ENCODE measurements at places on chromosomes 5 and 9. TPM values are rescaled to one million over a fixed set of nuclear protein-coding genes. Genes with fewer than 3 reads are reported as not detected.
A peak's percentile ranks its signal among the peaks of the same experiment; 100 is the strongest.

GRCh38 chr5:921456-922435 is 29.1 kb downstream of the TRIP13 start:
- no peak for DNase-seq

DNA sequence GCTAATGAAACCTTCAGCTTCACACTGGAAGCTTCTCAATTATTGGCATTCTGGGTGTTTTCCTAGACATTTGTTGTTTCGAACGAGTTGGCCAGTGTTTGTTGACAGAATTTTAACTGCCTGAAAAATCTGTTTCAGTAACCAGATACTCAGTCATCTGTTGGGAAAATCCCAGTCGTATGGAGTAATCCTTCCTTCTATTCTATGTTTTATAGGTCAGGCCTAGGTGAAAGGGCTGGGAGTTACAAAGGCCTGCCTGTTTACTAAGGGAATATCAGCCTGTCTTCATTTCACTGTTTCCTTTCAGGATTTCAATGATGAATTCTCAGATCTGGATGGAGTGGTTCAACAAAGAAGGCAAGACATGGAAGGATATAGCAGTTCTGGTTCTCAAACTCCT is 59.9 kb downstream of the GRAMD2B start:
- no peak for DNase-seq

- DNase-seq, result no peak
Observed at GRCh38 chr9:95078939-95079338, 238.6 kb downstream of the FANCC start.

DNA sequence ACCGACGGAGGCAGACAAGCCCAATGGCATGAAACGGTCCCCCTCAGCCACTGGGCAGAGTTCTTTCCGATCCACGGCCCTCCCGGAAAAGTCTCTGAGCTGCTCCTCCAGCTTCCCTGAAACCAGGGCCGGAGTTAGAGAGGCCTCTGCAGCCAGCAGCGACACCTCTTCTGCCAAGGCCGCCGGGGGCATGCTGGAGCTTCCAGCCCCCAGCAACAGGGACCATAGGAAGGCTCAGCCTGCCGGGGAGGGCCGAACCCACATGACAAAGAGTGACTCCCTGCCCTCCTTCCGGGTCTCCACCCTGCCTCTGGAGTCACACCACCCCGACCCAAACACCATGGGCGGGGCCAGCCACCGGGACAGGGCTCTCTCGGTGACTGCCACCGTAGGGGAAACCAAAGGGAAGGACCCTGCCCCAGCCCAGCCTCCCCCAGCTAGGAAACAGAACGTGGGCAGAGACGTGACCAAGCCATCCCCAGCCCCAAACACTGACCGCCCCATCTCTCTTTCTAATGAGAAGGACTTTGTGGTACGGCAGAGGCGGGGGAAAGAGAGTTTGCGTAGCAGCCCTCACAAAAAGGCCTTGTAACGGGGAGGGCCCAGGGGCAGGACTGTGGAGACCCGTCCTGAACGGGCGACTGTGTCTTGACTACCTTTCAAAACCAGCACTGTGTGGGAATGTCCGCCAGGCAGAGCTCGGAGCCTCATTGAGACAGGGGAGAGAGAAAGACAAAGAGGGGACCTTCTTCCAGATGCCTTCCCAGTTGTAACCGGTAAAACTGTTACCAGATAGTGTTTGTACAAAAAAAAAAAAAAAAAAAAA is 29.9 kb downstream of the CD180 start:
- no peak for DNase-seq

- DNase-seq, result no peak
Observed at GRCh38 chr5:39658866-39659265, 234.1 kb upstream of the DAB2 start.

DNA sequence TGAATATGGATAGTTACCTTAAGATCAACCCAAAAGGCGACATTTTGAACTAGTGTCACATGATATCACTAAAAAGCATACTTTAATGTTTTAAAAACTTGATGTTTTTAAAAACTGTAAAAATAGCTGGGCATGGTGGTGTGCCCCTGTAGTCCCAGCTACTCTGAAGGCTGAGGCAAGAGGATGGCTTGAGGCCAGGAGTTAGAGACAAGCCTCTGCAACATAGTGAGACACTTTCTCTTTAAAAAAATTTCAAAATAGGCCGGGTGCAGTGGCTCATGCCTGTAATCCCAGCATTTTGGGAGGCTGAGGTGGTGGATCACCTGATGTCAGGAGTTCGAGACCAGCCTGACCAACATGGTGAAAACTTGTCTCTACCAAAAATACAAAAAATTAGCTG is 129.5 kb downstream of the NPR3 start:
- no peak for DNase-seq

DNA sequence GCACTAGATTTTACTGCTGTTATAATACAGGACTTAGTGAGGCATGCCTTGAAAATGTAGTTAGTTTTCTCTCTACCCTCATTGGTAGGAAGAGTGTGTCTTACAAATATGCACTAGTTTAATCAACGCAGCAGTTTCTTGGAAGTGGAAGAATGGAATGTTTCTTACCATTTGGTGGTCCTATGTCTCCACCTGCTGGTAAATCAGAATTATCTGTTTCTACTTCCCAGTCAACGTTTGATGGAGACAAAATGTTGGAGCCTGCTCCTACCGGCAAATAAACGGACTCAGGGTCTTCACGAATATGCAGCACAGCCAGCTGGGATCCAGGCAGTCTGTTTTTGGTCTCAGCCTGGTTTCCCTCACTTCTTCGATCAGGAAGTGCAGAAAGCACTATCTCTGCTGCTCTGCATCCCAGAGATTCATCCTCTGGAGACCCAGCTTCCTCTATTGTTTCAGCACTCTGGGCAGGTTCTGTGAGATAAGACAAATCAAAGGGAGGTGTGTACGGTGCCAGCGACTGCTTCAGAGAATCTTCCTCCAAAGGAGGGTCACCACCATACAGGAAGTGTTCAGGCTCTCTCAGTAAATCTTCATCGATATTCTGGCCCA is 59.5 kb upstream of the PCA3 start:
- DNase-seq, result peak; percentile 64

DNA sequence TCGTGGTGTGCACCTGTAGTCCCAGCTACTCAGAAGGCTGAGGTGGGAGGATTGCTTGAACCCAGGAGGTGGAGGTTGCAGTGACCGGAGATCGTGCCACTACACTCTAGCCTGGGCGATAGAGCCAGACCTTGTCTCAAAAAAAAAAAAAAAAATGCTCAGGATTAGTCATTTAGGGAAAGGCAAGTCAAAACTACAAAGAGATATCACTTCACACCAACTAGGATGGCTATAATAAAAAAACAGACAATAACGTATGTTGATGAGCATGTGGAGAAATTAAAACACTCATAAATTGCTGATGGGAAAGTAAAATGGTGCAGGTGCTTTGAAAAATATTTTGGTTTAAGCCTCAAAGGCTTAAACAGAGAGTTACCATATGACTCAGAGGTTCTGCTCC is 6.3 kb upstream of the ANKRD34B start:
- no peak for DNase-seq

GRCh38 chr5:139690064-139690802 is 42.1 kb downstream of the CXXC5 start:
- DNase-seq, result no peak

DNA sequence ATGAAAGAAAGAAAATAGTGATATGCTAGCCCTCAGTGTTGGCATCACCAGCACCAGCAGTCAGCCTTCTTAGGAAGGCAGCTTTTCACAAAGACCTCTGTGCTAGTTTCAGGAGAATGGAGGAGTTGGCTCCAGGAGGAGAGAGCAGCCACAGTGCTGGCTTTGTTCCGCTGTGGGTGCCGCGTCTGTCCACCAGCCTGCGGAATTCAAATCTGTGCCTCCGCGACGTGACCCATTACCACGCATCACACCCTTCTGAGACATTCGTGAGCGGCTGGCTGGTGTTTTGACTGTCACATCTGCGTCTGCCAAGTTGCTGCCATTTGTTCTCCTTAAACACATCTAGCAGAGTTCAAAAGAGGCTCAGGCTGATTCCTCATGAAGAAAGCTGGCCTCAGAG is 34.4 kb downstream of the SNX18 start:
- no peak for DNase-seq

GRCh38 chr9:95082401-95083084 is 235.0 kb downstream of the FANCC start:
- DNase-seq, result no peak

DNA sequence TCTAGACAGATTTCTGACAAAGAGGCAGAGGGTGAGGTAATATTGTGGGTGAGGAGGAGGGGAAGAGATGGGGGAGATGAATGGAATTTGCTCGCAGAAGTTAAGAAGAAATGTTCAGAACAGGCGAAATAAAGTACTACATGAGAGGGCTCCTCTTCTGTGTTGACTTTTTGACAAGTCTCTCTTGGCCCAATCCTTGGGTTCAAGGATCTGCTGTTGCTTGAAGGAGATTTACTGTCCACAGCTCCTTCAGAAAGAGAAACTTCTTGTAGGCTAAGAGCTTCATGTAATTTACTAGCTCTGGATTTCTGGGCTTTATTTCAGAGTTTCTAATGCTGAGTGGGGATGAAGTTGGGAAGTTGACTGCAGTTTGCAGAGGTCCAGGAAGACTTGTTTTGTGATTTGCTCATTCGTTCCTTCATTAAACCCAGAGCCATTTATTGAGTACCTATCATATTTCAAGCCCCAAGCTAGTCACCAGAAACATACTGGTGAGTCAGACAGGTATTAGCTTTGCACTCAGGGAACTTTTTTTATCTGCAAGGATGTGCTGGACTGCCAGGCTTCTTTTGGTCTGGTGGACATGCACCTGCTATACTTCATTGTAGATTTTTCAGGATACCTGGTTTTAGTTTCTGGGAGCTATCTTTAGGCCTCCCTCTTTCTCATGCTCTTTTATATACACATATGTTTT is 402.9 kb upstream of the CLINT1 start:
- DNase-seq, result no peak

DNA sequence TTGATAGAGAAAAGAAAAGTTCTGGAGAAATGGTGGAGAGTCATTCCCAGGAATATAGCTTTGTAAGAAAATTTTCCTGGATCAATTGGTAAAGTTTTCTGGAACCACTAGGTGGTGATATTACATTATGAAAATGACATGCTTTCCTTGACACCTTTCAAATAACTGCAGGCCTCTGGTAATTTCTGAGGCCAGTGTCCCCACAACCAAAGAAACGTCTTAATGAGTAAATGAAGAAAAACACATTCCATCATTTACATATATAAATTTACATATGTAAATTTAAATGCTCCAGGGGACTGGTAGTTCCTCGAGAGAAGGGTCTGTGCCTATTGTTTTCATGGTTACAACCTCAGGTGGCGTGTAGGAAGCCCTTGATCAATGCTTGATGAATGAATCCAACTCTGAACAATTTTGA is 17.2 kb upstream of the RGS3 start:
- DNase-seq, result no peak

GRCh38 chr9:134322781-134323241 is 3.4 kb upstream of the RXRA start:
- no peak for DNase-seq

- DNase-seq, result no peak
Observed at GRCh38 chr9:108443019-108443633, 412.7 kb downstream of the ACTL7B start.

DNA sequence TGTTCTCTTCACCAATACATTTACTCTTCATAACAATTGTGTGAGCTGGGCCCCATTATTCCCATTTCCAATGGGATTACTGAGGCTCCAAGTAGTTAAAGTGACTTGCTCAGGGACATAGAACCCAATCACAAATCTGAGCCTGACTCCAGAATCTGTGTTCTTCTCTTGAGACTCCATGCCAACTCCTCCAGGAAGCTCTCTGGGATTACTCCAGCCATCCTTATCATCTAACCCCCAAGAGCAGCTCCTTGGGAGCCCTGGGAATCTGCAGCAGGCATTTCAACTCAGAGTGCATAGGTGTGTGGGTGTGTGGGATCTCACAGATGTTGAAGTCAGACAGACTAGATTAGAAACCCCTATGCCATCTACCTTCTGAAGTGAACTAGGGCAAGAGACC is 131.4 kb upstream of the BOD1 start:
- no peak for DNase-seq

- no peak for DNase-seq
Observed at GRCh38 chr5:145968970-145969713, 32.8 kb downstream of the SH3RF2 start.

GRCh38 chr9:137759117-137759516 is 118.5 kb upstream of the CACNA1B start:
- DNase-seq, result no peak

DNA sequence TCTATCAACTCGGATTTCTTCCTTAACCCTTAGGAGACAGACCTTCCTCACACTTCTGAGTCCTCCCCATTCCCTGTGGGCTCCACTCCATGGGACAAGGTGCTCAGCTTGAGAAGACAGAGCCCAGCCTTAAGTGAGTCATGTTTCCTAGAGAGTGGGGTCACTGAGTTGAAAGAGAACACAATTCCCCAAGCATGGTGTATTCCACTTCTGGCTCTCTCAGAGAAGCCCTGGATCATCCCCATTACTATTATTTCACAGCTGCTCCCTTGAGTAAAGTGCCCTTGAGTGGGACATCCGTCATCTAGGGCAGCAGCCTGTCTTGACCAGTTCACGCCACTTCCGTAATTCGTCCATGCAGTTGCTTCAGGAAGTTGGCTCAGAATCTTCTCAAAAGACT is 604.8 kb downstream of the BNC2 start:
- DNase-seq, result no peak

DNA sequence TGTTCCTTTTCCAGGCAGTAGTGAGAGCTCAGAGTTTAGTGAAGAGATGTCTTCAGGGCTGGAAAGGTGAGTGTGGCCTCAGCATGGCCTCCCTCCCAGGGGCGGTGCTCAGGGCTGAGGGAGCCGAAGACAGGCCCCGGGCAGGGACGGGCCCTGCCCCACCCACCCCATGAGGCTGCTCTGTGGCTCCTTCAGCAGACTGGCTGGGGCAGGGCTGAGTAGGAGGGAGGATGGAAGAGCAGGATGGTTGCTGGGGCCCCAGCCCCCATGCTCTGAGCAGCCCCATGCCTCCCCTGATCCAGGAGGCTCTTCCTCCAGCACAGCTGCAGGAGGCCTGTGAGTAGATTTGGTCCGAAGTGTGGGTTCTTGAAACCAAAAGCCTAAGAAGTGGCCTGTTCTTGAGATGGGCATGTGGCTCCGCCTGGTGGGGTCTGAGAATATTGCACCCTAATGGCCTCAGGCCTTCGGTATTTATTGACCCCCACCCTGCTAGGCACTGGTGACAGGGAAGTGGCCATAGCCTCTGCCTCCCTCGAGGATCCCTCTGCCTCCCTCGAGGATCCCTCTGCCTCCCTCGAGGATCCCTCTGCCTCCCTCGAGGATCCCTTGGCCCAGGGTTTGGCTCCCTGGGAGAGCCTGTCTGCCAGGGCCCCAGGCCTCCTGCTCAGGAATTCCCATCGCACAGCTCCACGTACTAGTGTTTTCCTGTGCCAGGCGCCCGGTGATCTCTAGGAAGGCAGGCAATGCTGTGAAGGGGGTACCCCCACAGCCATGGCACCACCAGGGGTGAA is 65.4 kb upstream of the GARNL3 start:
- DNase-seq, result peak; percentile 61

The FSTL4 gene
- polyA plus RNA-seq, result 4.0 TPM

The TMEFF1 gene
- polyA plus RNA-seq, result 0.24 TPM

The SPINK13 gene
- polyA plus RNA-seq, result not detected

The SKIC3 gene
- polyA plus RNA-seq, result 28.3 TPM

The PCDHB14 gene
- 8.2 TPM for polyA plus RNA-seq

The INSL4 gene
- polyA plus RNA-seq, result not detected

The CCDC183 gene
- polyA plus RNA-seq, result 0.85 TPM

The IL13 gene
- not detected for polyA plus RNA-seq

The TMEM232 gene
- polyA plus RNA-seq, result 1.5 TPM

The FBP1 gene
- 48.6 TPM for polyA plus RNA-seq

The PRR16 gene
- 11.9 TPM for polyA plus RNA-seq
